NCI-H1105 (cell line): ENCODE measurements at places on chromosomes 1 and 21.

DNA sequence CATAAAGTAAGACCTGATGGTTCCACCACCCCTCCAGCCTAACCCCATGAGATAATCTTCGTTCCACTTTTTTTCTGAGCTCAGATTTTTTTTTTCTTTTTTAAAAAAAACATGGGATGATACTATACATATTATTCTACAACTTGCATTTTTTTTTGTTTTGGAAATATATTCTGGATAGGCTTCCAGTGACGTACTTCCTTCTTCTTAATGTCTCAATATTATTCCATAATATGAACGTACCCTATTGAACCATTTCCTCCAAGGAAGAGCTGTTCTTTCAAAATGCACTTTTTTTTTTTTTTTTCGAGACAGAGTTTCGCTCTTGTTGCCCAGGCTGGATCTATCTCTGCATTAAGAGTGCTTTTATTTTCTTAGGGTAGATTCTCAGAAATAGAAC, 1.5 kb downstream of the EDEM3 start:
- DNase-seq: no peak

DNA sequence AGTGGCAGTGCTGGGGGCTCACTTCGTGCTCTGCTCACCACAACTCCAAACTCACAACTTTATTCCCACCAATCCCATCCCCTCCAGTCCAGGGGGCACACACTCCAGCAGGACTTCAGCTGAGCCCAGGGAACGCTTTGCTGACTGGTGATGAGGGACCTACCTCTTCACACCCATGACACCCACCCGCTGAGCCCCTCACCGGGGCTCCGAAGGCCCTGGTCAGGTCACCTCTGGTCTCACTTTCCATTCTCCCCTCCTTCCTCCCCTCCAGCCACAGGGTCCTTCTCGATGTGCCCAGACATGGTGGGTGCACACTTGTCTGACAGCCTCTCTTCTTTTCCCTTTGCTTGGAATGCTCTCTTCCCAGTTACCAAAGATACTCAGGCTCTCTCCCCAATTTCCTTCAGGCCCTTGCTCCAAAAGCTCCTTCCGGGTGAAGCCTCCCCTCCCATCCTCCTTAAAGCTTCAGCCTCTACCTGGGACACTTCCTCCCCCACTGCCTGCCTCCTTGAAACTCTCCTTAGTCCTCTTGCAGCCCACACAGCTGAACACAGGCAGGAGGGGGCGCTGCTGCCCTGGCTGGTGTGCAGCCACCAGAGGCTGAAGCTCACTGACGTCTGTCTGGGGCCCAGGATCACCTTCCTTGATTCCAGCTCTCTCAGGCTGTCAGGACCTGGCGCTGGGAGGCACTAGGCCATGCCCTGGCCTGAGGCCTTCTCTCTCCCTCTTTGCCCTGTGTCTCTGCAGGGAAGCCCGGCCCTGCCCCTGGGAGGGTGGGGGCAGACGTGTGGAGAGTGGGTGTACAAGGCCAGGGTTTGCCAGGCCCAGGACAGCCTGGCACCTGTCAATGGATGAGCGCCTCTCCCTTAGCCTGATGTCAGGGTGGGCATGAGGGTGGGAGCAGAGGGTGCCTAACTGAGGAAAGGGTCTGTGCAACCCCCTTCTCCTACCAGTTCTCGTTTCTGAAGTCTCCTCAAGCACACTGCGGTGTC, 1.6 kb downstream of the KCNE1 start:
- no peak for DNase-seq

- no peak for DNase-seq
Measured at GRCh38 chr1:242764161-242764560, 239.7 kb upstream of the PLD5 start.

DNA sequence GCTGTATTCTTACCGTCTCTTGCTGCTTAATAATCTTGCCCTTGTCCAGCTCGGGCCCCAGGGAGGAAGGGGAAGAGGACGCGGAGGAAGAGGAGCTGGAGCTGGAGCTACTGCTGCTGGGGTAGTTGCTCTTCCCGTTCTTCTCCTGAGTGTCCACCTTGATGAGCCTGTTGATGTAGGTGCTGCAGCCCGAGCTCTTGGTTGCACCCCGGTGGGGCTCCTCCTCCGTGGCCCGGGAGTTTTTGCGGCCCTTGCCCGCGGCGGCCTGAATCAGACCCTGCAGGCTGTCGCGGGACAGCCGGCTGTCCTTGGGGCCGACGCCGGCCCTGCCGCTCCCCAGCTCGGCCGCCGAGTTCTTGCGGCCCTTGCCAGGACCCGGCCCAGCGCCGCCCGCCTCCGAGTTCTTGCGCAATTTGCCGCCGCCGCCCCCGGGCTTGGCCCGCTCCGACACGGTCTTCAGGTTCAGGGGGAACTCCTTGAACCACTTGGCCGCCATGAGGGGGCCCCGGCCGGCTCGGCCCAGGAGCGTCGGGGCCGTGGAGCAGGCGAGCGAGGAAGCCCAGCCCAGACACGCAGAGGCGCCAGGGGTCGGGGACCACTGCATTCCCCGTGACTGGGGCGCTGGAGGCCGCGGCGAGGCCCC, 475 bp upstream of the TDRD10 start:
- DNase-seq: no peak
